ENCODE measurements at places on chromosomes 16 and 17.
A peak's percentile ranks its signal among the peaks of the same experiment; 100 is the strongest.

DNA sequence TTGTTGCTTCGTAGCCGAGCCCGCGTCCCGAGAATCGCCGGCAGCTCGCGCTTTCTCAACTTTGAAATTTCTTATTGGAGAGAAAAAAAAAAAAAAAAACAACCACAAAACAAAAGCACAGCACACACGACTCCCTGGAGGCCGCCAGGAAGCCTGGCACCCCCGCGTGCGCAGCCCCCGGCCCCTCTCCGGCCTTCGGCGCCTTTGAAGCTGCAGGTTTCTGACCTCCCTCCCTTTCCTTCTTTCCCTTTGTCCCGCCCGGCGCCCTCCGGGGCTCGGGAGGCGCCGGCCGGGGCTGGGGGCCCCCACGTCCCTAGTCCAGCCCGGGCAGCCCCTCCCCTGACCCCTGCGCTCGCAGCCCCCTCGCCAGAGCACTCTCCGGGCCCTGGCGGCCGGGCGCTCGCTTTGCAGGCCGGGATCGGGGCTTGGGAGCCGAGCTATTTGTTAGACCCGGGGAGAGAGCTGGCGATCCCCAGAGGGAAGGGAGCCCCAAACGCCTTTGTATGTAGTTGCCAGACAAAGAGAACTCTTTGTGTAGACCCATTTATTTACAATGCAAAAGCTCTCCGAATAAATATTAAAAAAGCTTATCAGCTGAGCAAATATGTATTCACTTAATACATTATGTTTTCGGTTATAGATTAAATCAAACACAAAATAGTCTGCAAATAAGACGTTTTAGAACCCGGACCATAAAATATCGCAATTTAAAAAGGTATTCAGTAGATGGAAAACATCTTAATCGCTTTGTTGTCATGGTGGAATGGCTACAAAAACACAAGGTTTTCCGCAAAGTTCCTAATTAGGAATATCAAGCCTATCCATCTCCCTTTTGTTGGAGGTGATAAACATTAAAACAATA, 2.3 kb downstream of the BAHCC1 start:
- DNase-seq, result no peak

DNA sequence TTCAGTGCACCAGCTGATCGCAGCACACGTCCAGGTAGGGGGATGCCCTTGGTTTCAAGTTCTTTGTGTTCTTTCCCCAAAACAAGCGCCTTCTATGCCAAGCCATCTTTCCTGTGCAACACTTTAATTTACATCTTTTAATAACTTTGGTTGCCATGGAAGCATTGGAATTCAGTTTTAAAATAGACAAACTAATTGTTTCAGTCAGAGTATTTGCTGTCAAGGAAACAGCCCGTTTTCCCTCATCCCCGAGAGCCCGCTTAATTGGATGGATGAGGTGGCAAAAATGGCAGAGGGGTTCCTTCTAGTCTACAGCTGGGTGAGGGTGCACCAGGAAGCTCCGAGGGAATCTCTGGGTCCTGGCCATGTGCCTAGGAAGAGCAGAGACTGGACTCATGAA, 793.7 kb upstream of the EEF2KMT start:
- DNase-seq, result no peak

GRCh38 chr17:21171309-21171922, 42.5 kb downstream of the TMEM11 start:
- no peak for DNase-seq

- DNase-seq, result no peak
Measured at GRCh38 chr16:46790599-46791270, 40.2 kb downstream of the C16orf87 start.

GRCh38 chr17:41392278-41392677, 5.1 kb downstream of the KRT31 start:
- no peak for DNase-seq

GRCh38 chr16:89422527-89422904, 67.8 kb downstream of the ANKRD11 start:
- DNase-seq, result peak; percentile 69

DNA sequence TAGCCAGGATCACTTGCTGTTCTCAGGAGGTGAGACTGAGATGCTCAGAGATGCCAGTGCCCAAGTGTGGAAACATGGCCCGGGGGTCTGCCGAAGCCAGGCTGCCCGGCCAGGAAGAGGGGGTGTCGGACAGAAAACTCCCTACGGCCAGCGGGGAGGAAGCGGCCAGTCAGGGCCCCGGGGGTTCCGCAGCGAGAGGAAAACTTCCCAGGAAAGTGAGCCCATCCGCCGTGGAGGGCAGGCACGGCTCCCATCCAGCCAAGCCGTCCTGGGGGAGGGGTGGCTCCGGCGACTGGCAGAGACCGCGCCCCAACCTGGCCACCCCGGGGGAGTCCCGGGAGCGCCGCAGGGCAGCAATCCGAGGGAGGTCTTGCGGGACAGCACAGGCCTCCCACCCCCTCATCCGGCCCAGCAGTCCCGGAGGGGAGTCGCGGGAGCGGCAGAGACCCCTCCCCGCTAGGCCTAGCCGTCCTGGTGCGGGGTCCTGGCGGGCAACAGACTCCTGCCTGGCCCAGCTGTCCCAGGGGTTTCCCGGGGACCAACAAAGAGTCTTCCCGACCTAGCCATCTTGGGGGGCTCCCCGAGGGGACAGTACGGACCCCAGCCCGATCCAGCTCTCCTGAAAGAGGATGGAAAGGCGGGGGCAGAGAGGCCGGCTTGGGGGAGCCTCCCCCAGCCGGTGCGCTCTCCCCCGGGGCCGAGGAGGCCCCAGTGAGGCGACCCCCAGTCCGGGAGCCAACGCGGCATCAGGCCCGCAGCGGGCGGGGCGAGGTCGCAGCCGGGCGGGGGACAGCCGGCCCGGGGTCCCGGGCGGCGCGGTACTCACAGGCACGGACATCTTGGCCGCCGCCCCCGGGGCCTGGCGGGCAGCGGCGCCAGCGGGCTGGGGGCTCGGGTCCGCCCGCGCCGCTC, 13.8 kb upstream of the BCAR1 start:
- DNase-seq, result no peak

GRCh38 chr17:55783684-55784245, 32.9 kb downstream of the PCTP start:
- DNase-seq, result no peak

DNA sequence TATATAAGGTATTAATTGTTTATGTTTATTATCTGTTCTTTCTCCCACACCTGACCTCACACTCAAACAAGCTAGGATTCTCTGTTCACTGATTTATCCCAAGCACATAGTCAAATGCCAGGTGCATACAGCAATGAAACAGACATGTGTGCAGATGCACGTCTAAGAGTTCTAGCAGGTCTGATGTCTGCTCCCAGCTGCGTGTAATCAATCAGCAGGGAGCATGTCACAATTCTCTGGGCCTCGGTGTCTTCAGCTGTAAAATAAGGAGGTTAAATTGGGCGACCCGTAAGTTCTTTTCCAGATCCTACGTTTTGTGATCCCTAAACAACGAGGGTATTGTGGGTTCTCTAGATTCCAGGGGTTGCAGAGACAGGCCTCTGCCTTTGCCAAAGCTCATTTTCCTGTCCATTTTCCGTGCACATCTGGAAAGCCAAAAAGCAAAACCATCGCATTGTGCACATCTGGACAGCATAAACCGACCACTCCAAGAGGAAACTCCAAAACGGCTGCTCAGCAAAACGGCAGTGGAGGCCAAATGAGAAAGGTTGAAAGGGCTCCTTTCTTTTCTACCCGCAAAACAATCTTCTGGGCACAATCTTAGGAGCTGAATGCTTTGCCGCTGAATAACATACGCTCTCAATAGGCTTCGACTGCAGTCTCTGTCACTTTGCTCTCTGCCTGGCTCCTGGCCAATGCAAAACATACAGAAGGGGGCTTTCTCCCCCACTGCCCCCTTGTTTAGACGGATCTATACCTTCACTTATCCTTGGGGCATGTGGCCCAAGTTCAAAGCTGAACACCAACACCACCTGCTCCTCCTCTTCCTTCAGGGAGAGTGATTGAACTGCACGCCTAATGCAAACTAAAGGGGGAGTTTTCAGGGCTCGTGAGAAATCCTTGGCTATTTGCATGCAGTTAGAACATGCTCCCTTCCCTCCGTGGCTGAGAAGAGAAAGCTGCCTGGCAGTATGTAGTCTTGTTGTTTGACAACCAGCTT, 426.3 kb downstream of the SLC39A11 start:
- no peak for DNase-seq

DNA sequence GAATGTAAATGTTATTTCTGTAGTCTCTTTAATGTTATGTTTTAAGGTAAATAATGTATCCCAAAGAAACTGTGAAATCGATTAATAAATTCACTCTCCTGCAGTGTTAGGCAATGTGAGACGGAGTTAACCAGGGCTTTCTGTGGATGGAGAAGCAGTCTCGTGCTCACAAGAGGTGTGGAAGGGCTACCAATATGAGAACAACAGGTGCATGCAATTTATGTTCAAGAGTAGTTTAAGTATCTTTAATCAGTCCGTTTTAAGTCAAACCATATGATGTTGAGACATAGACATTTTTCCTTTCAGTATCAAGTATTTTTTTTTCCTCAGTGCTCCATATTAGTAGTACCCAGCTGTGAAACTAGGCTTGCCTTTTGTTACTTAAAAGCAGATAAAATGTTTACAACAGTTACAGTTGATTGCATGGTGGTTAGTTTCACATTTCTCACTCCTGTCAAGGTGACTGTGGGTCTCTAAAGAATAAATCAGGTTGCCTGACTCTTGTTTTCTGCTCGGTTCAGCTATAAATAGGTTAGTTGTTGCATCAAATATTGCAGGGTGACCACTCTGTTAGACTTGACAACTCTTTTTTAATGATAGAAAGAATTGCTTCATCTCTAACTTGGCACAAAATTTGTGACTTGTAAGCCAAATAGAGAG, 54.4 kb downstream of the COX10 start:
- no peak for DNase-seq

GRCh38 chr16:75333721-75334163, 82.3 kb upstream of the BCAR1 start:
- no peak for DNase-seq

DNA sequence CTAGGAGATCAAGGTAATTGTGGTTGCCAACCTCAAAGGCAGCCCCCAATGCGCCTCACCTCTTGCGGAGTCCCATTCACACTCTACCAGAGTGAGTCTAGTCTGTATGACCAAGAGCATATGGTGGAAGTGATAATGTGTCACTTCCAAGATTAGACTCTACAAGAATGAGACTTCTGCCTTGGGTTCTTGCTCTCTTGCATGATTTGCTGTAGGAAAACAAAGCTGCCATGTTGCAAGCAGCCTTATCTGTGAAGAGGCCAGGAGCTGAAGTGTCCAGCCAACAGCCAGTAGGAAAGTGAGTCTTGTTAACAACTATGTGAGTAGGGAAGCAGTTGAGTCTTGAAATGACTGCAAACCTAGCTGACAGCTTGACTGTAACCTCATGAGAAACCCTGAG, 3.4 kb downstream of the TERF2 start:
- DNase-seq, result no peak

DNA sequence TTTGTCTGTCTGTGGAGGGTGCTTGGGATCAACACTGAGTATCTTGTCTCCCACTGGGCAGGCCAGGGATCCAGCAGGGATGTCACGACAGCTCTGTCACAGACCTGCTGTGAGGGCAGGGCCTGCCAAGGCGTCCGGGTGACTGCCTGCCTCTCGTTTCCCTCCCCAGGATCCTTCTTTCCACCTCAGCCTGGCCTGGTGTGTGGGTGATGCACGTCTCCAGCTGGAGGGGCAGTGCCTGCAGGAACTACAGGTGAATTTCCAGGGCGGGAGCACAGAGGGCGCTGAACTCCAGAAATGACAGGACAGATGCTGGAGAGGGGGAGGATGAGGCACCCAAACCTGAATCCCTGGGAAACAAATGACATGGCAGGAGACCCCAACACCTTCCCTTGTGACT, 6.8 kb upstream of the MMP15 start:
- DNase-seq, result no peak

DNA sequence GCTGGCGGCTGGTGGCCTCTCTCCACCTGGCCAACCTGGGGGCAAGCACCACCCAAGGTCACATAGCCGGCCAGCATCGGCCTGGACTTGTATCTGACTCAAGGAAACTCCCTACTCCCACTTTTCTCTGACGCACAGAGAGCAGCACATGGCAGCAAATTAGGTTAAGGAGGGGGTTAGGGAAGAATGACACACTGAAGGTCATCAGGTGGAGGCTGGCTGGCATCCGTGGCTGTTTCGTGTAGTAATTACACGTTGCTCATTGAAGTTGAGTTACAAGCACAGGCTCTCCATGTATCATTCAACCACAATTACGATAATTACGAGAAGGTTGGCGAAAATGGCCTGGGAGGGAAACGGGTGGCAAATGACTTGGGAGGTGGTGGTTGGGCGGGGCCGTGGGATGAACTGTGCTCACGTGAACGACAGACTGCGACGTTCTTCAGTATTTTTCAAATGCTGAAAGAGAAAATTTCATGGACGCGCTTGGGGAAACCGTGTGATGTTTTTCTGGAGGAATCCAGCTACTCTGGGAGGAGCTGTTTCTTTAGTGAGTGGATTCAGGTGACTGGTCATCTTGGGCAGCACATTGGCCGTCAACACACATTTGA, 4.0 kb upstream of the METRNL start:
- DNase-seq, result no peak

- DNase-seq, result no peak
Measured at GRCh38 chr16:4314532-4315185, 1.2 kb upstream of the GLIS2 start.

DNA sequence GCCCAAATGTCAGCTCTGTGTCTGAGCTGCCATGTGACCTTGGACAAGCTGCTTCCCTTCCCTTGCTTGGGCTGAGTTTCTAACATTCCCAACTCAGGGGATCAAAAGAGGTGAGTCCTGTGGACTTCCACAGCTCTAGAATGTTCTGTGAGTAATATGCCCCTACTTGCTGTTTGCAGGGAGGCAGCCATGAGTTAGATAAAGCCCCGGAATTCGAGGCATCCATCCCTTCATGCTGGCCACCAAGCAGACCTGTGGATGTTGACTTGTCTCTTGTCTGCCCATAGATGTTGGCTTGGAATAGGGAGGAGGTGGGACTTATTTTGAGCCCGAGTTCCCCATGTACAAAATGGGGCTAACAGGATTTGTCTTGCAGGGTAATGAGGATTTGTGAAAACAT, 36.2 kb downstream of the KSR1 start:
- DNase-seq, result no peak

- no peak for DNase-seq
Measured at GRCh38 chr17:75998327-75998795, 2.3 kb upstream of the CDK3 start.

DNA sequence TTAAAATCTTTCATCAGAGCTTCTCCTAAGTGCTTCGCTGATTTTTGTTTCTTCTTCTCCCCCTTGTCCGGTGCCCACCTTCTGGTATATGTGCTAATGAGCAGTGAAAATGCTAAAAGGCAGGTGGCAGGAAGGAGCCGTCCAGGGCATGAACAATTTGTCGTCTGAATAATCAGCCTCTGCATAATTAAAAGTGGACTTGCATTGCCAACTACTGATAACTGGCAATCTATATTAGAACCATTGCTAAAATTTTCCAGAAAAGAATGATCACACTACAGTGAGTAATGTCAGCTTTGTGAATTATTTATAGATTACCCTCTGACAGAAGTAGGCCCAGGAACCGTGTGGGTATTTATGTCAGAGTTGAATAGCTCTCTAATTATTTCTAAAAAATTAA, 28.1 kb downstream of the SERPINF1 start:
- DNase-seq, result no peak

GRCh38 chr17:29007860-29008455, 2.1 kb upstream of the SEZ6 start:
- DNase-seq, result no peak

GRCh38 chr17:68599091-68599490, 2.1 kb downstream of the FAM20A start:
- no peak for DNase-seq
